Right ventricle myocardium inferior (tissue), 1 donor: ENCODE measurements at places on chromosomes 12 and 14. TPM values are rescaled to one million over a fixed set of nuclear protein-coding genes. Genes with fewer than 3 reads are reported as not detected.

The PMEL gene
- not detected for total RNA-seq

DNA sequence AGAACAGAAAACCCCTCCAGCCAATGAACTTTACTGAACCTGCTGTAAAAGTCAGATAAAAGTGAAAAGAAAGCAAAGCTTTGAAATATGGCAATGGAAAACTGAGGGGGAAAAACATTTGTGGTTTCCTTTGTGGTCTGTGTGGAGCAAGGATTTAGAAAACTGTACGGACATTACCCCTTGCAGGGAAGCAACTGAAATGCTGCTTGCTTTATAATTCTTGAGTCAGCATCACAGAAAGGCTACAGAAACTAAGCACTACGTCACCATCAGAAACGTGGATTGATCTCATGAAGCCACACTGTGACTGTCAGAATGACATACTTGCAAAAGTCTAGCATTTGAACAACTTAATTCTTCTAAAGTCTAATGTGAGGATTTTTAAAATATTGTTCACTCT is 2.4 kb upstream of the KCNC2 start:
- no peak for DNase-seq

The P2RX7 gene
- 2.0 TPM for total RNA-seq

The AQP6 gene
- total RNA-seq: not detected

DNA sequence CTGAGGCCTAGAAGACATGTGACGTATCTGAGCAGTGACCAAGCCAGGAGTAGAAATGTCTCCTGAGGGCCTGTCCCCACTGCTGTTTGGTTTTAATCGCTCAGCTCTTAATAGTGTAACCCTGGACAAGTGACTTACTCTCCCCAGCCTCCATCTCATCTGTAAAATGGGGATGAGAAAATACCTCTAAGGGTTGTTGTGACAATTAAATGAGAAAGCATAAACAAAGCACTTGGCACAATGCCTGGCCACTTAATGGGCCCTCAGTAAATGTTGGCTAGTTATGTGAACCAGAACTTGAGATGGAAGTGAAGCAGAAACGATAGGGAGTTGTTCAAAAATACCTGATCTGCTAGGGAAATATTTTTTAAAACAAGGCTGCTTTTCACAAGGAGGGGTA is 58.2 kb downstream of the HMGA2 start:
- no peak for DNase-seq
